ENCODE measurements at places on chromosomes 12 and 14. TPM values are rescaled to one million over a fixed set of nuclear protein-coding genes. Genes with fewer than 3 reads are reported as not detected.

Gene MEG3
- 7.3 TPM for total RNA-seq

Gene ANO2
- 4.0 TPM for total RNA-seq

Gene CPM
- 0.28 TPM for total RNA-seq

Gene KTN1
- total RNA-seq = 136 TPM

All from neural progenitor cell (in vitro differentiated cells).